ENCODE measurements at places on chromosomes 12 and 14. TPM values are rescaled to one million over a fixed set of nuclear protein-coding genes. Genes with fewer than 3 reads are reported as not detected.

GRCh38 chr12:96183734-96184370, 10.3 kb upstream of the ELK3 start:
- no peak overlapping the region for H3K4me3 ChIP-seq
- H3K4me1 ChIP-seq: peaks cover 4% of the 10 kb centered on the region
- no peak overlapping the region for H3K27ac ChIP-seq
- DNase-seq: no peak

GRCh38 chr14:24701062-24701461, 67.1 kb upstream of the GZMB start:
- no peak overlapping the region for H3K27ac ChIP-seq
- H3K27me3 ChIP-seq: peaks cover 10% of the 10 kb centered on the region
- no peaks in the 10 kb centered on the region for H3K36me3 ChIP-seq
- no peak overlapping the region for H3K4me3 ChIP-seq
- DNase-seq: no peak

GRCh38 chr12:6813363-6813762, 8.3 kb upstream of the GPR162 start:
- peaks cover 14% of the 10 kb centered on the region for H3K4me1 ChIP-seq

Gene PLEKHG7
- not detected for total RNA-seq

Data from type B pancreatic cell (in vitro differentiated cells).